ENCODE measurements at places on chromosomes 2 and 18.
A peak's percentile ranks its signal among the peaks of the same experiment; 100 is the strongest.

DNA sequence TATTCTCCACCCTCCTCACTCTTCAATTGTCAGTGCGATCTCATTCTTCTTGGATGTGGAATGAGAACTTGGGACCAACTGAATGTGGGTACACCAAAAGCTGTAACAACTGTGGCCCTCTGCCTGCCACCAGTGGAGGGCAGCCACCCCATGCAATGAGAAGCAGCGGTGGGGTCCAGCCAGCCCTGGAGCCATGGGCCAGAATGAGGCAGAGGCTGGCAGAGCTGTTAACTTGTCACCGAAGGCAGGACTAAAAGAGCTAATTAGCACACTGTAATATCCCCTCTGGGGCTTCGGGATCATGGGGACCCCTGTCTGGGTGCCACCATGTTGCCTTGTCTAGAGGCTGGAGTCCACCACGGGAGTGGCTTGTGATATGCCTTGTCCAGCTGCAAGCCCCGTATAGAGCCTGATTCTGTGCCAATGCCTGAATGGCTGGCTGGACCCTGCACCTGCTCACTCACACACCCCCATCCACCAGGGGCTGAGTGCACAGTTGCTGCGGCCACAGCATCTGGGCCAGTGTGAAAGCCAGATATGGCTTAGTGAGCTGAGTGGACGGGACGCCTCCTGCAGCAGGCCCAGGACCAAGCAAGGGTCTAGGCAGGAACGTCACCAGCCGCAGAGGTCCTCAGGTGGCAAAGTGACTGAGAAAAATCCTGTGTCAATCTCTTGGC, 680.5 kb downstream of the DSC3 start:
- no peak for DNase-seq

DNA sequence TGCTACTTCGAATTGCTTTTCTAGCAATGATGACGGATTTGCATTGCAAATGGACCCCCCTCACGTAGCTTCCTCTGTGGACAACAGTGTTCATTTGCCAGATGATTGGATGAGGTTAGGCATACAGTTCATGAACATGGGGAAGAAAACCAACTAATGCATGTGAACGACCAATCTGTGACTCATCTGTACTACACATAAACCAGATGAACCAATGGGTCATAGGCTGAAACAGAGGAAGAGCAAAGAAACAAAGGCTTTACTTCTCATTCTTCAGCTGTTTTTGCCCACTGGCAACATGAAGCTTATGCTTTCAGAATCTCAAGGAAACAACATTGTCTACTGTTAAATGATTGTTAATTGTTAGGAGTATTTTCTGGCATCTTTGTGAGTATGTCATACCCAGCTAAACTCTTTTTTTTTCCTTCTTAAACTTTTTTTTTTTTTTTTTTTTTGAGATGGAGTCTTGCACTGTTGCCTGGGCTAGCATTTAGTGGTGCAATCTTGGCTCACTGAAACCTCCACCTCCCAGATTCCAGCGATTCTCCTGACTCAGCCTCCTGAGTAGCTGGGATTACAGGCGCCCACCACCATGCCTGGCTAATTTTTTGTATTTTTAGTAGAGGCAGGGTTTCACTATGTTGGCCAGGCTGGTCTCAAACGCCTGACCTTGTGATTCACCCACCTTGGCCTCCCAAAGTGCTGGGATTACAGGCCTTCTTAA, 35.5 kb downstream of the EFEMP1 start:
- DNase-seq: peak; percentile 61

DNA sequence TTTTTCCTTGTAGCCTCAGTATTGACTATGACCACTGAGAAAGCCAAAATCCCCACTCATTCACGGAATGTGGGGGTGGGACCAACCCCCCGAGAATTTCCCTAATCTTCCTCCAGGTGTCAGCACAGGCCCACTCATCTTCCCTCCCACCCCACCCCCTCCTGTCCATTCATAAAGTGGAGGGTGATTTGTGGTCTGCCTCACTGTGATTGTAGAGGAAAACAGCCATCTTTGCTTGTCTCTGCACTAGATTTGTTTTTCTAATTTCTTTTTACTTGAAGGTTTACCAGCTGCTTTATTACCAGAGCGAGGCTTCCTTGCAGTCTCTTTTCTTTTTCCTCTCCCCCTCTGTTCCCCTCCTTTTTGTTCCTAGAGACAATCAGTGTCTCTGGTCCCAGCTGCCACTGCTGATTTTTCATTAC, 171.8 kb downstream of the ICOS start:
- DNase-seq: peak; percentile 56

GRCh38 chr18:32081881-32082280, 9.8 kb upstream of the RNF138 start:
- DNase-seq: peak; percentile 40

DNA sequence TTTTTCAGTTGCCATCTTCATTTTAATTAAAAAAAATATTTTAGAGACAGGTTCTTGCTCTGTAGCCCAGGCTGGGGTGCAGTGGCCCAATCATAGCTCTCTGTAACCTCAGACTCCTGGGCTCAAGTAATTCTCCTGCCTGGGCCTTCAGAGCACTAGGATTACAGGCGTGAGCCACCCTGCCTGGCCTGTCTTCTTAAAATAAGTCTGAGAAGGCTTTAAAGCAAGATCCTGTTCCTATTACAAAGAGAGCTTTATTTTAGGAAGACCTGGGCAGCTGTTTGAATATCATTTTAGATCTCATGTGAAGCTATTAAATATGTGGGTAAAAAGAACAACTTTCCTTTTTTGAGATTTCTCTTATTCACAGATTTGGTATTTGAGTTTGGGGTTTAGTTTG, 1.5 kb downstream of the FAM228A start:
- DNase-seq: no peak

DNA sequence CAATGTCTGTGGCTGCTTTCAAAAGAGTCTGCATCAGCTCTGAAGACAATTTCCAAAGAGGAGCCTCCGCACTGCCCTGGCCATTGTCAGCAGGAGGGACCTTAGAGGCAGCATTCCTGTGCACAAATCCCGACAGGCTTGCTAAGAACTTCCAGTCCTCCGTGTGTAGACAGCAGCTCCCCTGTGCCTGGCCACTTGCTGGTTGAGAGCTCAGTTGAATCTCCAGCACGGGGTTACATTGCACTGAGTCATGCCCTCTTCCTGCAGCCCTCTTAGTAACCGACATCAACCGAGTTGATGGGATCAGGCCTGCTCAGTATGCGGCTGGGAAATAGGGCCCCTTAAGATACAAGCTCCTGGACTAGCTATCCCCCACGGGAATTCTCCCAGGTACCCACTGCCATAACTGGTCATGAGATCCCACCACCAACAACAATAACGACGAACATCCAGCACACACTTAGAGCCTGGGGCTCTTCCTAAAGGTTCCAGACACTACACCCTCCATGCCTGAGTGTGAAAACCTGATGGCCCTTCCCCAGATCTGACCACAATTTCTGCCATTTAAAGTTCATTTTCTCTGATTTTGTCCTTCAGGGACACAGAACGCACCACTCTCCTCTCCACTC, 12.0 kb downstream of the ATP6V1B1 start:
- DNase-seq: peak; percentile 42

DNA sequence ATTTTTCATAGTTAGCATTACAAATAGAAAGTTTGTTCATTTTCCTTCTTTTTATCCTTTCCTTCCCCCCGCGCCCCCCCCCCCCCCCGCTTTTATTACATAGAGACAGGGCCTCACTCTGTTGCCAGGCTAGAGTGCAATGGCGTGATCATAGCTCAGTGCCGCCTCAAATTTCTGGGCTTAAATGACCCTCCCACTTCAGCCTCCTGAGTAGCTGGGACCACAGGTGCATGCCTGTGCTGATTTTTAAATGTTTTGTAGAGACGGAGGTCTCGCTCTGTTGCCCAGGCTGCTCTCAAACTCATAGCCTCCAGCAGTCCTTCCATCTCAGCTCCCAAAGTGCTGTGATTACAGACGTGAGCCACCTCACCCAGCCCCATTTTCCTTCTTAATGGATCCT, 91.2 kb upstream of the ALPP start:
- no peak for DNase-seq

- no peak for DNase-seq
These were observed 1150.7 kb upstream of the CRIM1 start for GRCh38 chr2:35204881-35205280.

- DNase-seq: no peak
These were observed 114.0 kb downstream of the FAM210A start for GRCh38 chr18:13612196-13612997.

GRCh38 chr18:6004119-6004518, 108.8 kb upstream of the TMEM200C start:
- DNase-seq: no peak

GRCh38 chr2:64362562-64363026, 91.4 kb upstream of the LGALSL start:
- no peak for DNase-seq

- no peak for DNase-seq
These were observed 26.3 kb downstream of the PLEKHA3 start for GRCh38 chr2:178506524-178506923.

GRCh38 chr2:8121022-8121825, 560.6 kb upstream of the ID2 start:
- DNase-seq: peak; percentile 83

DNA sequence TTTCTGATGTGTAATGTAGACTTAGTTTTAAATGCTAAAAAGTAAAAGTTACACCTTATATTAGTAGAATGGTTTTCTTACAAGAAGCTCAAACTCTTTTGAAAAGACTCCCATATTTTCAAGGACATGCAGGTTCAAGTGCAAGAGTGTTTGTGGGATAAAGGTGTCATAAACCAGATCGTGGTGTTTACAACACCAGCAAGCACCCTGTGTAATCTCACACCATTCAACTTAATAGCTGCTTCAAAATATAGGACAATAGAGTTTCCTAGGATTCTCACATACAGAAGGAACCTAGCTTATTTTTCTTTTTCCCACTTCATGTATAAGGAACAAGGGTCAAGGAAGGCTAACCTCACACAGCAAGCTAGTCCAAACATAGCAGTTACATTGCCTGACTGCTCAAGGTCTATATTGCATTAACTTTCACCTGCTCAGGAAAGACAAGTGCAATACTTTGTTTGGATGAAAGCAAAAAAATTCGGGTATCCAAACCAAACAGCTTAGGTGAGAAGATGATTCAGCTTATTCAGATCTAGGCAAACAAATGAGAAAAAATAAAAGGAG, 172.3 kb downstream of the IKZF2 start:
- DNase-seq: no peak

- no peak for DNase-seq
These were observed 929.5 kb downstream of the ERBB4 start for GRCh38 chr2:211609127-211609526.

- no peak for DNase-seq
These were observed 129.4 kb upstream of the TPO start for GRCh38 chr2:1283871-1284270.

GRCh38 chr2:32711219-32711618, 83.4 kb downstream of the TTC27 start:
- peak; percentile 86 for DNase-seq

- DNase-seq: peak; percentile 41
These were observed 1389.8 kb upstream of the TMEFF2 start for GRCh38 chr2:193584522-193584938.

GRCh38 chr2:202344178-202344577, 31.9 kb upstream of the BMPR2 start:
- DNase-seq: no peak

Measured in fibroblast of skin of scalp (primary cell).